ENCODE measurements at places on chromosomes 7 and 10.

DNA sequence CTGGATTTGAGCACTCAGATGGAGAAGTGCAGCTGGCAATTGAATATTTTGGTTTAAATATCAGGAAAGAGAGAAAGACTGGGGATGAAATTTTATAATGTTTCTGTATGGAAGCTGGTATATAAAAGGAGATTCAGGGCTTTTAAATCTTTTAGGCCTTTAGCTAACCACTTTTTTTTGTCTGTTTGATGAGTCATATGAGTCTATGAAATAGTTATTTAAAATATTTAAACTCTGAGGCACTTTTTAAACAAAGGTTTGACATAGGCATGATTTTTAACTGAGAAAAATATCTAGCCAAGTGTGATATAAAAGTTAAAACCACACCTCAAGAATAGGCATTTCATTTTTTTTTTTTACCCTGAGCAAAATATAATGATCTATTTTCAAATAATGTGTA, 944.3 kb downstream of the GATA3 start:
- DNase-seq, result no peak

DNA sequence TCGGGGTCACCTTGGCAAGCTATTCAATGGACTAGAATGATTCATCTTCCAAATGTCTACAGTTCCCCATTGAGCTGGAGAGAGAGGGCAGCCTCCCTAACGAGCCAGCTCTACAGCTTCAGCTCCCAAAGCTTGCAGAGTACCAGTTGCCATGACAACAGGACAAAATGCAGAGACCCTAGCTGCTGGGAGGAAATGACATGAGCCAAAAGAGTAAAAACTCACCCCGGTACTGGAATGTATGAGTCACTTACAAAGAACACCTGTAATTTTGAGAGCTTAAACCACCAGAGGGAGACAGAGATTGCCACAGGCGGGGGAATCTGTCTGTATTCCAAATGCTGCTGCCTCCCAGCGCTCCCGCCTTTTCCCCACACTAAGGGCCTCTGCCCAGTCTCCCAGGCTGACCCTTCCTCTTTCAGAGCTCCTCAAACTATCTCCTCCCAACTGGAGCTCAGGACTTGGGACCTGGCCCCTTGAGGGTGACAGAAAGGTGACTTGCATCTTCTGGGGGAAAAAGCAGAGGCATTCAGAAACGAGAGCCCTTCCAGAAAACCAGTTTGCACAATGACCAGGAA, 95.5 kb downstream of the CUL2 start:
- no peak for DNase-seq

DNA sequence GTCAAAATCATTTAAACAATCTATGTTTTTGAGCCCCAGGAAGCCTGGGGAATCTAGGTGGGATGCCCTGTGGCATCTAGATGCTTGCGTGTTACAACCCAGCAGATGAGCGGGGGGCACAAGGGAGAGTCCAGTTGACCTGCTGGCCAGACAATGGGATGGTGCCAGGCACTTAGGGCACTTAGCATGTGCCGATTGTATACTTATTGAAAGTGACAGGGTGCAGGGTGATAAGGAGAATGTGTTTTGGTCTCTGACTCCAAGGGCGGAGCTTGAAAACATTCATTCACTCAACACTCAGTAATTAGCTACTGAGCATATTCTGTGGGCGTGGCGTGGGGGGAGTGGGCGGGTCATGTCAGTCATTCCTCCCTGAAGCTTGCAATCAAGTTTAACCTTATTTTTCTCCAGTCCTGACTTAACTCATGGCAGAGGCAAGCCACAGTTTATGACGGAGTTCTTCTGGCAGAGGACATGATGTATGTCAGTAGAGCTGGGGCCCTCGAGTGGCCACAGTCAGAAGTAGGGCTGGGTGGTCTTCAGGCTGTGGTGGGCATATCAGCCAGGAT, 115.1 kb downstream of the PRKCQ start:
- no peak for DNase-seq

GRCh38 chr7:138170298-138170697, 94.0 kb downstream of the AKR1D1 start:
- DNase-seq, result no peak
